ENCODE measurements at places on chromosomes 12 and 14.

- DNase-seq = no peak
Measured at GRCh38 chr14:63468294-63468693, 74.9 kb downstream of the PPP2R5E start.

DNA sequence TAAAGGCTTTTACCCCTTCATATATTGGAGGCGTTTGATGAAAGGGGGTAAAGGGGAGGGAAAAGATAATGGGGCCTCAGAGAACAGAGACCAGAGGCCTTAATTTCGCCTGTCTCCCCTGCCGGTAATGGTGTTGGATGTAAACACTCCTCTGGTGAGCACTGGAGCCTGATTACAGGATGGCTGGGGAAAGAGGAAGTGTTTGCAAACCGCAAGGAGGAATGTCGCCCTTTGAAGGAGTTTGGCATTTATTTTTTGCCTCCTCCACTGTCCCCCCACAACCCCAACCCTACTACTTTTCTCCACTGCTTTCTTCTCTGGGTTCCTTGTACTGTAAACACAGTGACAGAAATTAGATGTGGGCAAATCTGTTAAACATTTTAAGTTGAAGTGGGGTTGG, 211.9 kb upstream of the TBX3 start:
- no peak for DNase-seq

GRCh38 chr12:93094988-93095737, 166.1 kb upstream of the EEA1 start:
- no peak for DNase-seq

DNA sequence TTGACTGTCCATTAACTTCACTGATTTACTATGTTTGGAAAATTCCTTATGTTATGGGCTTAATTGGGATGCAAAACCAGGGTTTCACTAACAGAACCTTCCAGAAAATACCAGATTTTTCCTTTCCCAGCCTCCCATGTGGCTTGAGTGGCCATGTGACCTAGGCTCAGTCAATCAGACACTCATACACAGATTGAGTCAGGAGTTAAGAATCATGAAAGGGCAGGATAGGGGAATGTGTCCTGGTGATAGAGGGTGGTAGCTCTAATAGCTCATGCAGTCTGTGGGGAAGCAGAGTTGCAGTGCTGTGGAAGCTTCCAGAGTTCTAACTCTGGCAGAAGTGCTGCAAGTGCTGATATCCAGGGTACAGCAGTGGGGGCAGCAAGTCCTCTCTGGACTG, 134.1 kb upstream of the IFNG-AS1 start:
- DNase-seq = no peak

- no peak for DNase-seq
Measured at GRCh38 chr14:42710071-42710470, 1103.4 kb downstream of the LRFN5 start.

DNA sequence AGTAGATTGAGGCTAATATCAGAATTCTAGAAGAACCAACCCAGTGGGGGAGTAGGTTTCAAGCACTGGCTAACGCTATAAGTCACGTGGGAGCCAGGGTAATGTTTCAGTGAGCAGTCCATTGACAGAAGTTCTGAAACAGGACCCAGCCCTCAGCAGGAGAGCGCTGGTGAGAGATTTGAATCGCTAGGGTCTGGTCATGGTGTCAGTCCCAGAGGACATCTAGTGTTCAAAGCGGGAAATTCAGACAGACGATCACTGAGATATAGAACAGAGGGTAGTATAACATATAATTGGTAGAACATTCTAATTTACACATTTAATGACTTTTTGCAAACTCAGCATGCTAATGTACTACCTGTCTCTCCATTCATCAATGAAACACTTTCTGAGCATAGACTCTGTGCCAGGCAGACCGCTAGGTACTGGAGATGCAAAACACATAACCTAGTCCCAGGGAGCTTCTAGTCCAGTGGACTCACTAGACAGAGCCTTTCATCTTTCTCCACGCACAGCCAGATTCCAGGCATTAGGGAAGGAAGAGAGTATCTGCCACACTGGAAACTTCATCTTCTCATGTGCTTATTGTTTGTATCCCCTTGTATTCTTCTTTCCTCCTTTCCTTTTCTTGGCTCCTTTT, 35.4 kb upstream of the RNASE3 start:
- DNase-seq = peak; percentile 94

- DNase-seq = no peak
Measured at GRCh38 chr14:80150301-80150700, 61.0 kb downstream of the DIO2 start.

GRCh38 chr12:51636986-51637385, 46.0 kb downstream of the SCN8A start:
- no peak for DNase-seq
